ENCODE measurements at places on chromosomes 6 and 20.

GRCh38 chr6:26329763-26330511 lies 35.1 kb upstream of the BTN3A2 start:
- DNase-seq, result no peak

- no peak for DNase-seq
Observed at GRCh38 chr6:44494011-44494501, 106.5 kb downstream of the CDC5L start.

DNA sequence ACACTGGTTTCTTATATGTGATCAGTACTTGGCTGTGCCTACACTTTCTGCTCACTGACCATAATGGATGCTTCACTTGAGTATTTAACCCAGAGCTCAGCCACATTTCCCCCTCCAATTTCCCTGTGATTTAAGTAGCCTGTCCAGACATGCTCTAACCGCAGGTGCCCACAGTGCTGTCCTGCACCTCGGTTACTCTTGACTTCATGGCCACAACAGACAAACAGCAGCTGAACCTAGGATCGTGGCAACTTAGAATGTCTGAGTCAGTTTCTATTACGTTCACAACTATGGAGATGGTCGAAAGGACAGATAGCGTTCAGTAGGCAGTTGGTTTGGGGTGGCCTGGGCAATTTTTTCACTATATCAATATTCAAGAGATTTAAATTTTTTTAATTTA lies 306.9 kb upstream of the SGK1 start:
- no peak for DNase-seq

- no peak for DNase-seq
Observed at GRCh38 chr20:33929917-33930316, 63.8 kb upstream of the RALY start.

DNA sequence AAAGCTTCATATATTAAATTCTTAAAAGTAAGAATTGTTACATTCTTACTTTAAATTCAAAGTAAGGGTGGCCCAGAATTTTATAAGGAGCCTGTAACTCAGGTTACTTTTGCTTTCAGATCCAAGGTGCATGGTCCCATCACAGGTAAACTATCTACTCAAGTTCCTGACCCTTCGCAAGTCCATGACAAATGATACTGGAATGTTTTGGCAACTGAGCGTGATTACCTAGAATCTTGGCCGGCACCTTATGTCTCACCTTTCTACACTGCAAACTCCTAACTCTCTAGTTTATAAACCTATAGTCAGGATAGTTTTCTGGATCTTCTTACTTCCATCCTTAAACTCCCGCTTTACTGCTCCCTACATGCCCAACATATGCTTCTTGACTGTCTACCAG lies 67.9 kb upstream of the HMGN3 start:
- no peak for DNase-seq

- no peak for DNase-seq
Observed at GRCh38 chr20:15927893-15928650, 645.2 kb downstream of the KIF16B start.

- no peak for DNase-seq
Observed at GRCh38 chr6:165844801-165845364, 181.8 kb upstream of the PDE10A start.

DNA sequence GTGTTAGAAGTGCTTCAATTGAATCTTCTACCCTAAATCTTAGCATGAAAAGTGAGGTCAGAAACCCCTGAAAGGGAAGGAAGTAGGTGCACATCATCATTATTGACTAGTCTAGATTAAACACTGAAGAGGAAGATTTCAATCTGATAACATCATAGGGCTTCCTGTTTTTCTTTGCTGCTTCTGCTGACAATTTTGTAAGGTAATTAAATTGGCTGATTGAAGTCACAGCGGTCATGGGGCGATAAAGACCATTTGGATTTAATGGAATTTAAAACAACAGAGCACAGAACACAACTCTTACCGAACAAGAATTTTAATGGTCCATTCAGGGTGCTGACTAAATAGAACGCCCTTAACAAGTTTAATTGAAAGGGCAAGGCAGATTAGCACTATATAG lies 11.3 kb downstream of the GRIK2 start:
- DNase-seq, result no peak

DNA sequence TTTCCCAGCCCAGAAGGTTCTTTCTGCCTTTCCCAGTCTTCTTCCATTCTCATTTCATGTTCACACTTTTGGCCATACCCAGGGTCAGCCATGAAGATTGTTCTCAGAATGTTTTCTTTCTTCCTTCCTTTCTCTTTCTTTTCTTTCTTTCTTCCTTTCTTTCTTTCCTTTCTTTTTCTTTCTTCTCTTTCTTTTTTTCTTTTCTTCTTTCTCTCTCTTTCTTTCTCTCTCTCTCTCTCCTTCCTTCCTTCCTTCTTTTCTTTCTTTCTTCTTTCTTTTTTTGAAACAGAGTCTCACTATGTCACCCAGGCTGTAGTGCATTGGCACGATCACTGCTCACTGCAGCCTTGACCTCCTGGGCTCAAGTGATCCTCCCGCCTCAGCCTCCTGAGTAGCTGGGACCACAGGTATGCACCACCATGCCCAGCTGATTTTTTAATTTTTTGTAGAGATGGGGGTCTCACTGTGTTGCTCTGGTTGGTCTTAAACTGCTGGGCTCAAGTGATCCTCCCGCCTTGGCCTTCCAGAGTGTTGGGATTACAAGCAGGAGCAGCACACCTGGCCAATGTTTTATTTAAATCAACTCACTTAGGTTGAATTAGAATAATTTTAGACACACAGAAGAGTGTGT lies 13.1 kb upstream of the FAM110A start:
- DNase-seq, result no peak

GRCh38 chr6:11224252-11224965 lies 8.1 kb downstream of the NEDD9 start:
- DNase-seq, result no peak

DNA sequence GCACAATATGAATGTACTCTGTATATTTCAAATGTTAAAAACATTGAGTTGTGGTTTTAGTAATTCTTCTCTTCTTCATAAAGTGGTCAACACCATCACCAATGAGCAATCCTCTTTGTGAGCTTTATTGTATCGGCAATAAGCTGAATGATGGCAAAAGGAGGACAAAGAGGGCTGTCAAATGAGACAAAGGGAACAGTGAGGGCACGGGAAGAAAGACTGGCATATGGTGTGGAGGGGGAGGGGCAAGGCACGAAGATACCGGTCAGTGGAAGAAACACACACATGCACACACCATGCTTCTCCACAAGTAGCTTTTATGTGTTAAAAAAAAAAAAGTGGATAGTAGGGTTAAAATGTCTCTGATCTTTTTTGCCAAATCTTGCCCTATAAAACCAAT lies 506.8 kb upstream of the CITED2 start:
- no peak for DNase-seq

DNA sequence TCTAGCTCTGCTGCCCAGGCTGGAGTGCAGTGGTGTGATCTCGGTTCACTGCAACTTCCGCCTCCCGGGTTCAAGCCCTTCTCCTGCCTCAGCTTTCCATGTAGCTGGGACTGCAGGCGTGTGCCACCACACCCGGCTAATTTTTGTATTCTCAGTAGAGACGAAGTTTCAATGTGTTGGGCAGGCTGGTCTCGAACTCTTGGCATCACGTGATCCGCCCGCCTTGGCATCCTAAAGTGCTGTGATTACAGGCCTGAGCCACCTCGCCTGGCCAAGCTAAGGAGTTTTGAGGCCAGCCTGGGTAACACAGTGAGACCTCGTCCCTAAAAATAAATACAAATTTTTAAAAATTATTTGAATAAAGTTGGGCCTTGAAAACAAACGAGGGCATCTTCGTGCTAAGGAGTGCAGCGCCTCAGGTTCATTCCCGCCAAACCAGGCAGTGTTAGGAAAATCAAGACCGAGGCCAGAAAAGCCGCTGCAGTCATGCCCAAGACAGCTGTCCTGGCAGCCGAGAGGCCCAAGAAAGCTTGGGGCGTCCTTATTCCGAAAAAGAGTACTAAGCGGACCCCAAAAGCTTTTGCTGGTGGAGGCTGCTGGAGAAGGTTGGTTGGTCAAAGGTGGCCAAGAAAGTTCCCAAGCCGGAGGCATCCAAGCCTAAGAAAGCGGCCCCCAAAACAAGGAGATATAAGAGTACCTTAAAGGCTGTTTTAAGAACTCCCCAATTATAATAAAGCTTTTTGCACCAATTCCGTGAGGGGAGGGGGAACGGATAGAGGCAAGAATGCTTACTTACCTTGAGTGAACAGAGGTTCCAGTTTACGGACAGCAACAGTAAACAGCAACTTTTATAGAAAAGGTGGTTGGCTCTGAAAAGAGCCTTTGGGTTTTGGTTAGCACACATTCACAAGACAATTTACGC lies 109.0 kb downstream of the HFE start:
- DNase-seq, result no peak

GRCh38 chr6:143937668-143937970 lies 70.4 kb downstream of the PLAGL1 start:
- DNase-seq, result no peak

DNA sequence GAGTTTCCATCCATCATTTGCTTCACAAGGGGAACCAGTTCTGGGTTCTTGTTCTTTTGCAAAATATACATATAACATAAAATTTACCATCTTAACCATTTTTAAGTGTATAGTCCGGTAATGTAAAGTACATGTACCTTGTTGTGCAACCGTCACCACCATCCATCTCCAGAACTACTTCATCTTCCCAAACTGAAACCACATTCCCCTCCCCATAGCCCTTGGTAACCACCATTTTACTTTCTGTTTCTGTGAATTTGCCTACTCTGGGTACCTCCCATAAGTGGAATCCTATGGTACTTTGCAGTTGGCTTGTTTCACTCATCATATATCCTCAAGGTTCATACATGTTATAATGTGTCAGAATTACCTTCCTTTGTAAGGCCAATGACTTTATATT lies 70.3 kb upstream of the DSP start:
- DNase-seq, result no peak

GRCh38 chr6:158867381-158868121 lies 48.4 kb upstream of the EZR start:
- DNase-seq, result no peak

- peak; percentile 58 for DNase-seq
Observed at GRCh38 chr20:54510541-54511129, 35.2 kb downstream of the DOK5 start.

- DNase-seq, result no peak
Observed at GRCh38 chr6:100228437-100228833, 234.4 kb upstream of the MCHR2 start.

- peak; percentile 50 for DNase-seq
Observed at GRCh38 chr20:728256-728944, 39.9 kb downstream of the SLC52A3 start.

- no peak for DNase-seq
Observed at GRCh38 chr6:163387317-163387716, 27.2 kb upstream of the QKI start.

GRCh38 chr6:170346649-170347048 lies 40.1 kb downstream of the FAM120B start:
- no peak for DNase-seq

DNA sequence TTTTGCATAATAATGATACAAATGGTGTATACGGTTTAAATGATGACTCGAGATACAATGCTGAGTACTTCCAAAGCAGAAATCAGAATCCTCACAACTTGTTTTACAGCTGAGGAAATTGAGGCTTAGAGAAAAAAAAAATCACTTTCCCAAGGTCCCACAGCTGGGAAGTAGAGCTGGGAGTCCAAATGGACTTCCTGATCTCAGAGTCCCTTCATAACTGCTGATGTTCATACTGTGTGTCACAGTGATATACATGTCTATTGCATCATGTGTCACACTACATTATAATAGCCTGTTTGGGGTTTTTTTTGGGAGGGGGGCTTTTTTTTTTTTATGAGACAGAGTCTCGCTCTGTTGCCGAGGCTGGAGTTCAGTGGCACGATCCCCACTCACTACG lies 8.5 kb downstream of the HM13 start:
- DNase-seq, result no peak

- DNase-seq, result no peak
Observed at GRCh38 chr6:71979911-71980310, 93.6 kb downstream of the RIMS1 start.

DNA sequence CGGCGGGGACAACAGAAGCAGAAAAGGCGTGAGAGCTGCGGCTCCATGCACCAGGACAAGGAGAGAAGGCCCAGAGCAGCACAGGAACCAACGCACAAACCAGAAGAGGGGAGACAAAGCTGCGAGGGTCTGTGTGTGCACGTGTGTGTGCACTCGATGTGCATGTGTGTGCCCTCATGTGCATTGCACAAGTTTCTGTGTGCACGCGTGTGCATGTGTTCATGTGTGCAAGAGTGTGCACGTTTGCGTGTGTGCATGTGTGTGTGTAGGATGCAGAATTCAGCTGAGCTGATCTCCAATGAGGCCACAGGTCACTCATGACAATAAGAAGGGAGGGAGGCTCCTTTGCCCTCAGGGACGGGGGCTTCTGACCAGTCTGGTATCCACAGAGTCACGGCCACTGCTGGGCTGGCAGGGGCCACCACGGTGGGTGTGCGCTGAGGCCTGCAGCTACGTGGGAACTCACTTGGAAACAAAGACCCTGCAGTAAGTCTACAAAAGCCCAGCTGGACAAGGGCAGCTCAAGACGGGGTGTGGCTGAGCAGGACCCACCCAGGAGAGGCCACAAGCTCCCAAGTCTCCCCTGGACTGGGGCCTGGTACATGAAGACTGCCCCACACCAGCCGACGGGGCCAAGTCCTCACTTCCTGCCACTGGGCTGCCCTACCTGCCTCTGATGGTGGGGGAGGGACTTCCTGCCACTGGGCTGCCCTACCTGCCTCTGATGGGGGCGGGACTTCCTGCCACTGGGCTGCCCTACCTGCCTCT lies 48.1 kb upstream of the CHRNA4 start:
- peak; percentile 17 for DNase-seq

DNA sequence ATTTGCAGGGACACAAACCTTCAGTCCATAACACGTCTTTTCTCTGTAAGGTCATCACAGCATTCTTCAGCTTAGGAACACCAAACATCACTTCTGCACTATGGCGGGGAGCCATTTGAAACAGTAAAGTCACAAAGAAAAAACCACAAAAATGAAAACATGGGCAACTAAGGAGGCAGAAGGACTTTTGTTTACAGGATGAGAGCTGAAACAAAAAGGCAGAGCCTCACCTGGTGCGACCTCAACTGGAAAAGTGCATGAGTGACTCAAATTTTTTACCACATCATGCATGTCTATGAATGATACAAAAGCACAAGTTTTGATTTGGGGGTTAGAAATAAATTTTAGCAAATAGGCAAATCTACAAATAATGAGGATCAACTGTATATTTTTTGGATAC lies 68.2 kb upstream of the TNFAIP3 start:
- no peak for DNase-seq

DNA sequence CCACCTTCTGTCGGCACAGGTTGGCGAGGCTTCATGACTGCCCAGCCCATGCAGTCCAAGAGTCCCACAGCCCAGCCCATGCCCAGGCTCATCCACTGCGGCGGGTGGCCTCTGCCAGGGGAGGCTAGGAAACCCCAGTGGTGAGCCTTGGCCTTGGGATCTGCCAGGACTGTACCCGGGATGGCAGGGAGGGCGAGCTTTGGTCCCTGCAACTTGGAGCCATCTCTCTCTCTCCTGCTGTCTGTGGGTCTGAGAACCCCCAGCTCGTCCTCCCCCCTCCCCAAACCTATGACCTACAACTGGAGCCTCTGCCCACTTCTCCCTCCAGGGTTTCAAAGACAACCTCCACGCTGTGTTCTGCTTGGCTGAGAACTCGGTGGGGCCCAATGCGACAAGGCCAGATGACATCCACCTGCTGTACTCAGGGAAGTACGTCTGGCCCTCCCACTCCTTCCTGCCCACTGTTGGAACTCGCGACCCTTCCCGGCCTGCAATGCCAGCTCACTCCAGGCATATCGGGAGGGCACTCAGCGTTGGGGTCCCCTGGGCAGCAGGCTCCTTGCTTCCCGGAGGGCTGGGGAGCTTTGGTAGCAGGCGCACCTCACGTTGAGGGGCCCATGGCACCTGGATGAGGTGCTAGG lies 19.7 kb downstream of the NPEPL1 start:
- peak; percentile 23 for DNase-seq

- no peak for DNase-seq
Observed at GRCh38 chr20:53037621-53038020, 65.5 kb downstream of the TSHZ2 start.

All from left hindlimb (tissue), 1 donor.